H7 (cell line): ENCODE measurements at places on chromosomes 2 and 18. TPM values are rescaled to one million over a fixed set of nuclear protein-coding genes. Genes with fewer than 3 reads are reported as not detected.

DNA sequence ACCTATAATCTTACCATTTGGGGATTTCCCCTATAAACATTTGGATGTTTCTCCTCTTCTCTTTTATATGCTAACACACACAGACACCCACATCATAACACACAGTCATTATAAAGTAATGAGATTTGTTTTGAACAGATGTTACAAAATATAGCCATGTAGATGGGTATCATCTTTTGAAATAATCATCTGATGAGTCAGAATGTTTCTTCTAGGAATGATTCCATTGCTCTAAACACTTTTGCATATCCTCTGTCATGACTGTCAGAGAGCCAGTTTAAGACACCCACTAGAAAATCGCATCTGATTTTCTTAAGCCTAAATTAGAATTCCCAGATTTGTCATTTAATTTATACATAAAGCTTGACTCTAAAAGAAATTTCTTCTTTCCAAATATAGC lies 442.6 kb downstream of the CMPK2 start:
- DNase-seq: no peak

DNA sequence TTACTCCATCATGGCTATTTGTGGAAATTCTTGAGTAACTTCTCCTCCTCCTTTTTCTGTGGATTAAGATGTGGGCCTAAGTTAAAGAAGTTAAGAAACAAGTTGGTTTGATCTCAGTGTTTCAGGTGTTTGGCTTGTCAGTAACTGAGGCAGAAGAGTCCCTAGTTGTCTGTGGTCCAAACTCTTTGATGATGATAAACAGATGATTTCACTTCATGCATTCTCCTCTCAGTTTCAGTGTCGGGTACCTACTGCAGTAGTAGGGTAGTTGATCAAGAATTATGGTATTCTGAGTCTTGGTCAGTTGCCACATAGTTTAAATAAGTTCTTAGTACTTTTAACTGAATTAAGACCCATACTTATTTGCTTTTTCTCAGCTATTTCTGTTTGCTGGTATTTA lies 85.6 kb downstream of the NCOA1 start:
- no peak for DNase-seq

GRCh38 chr18:10558243-10558966 lies 32.6 kb downstream of the NAPG start:
- DNase-seq: no peak

- DNase-seq: no peak
Measured at GRCh38 chr2:237434866-237435311, 20.9 kb upstream of the COL6A3 start.

GRCh38 chr18:34659579-34660517 lies 50.2 kb upstream of the DTNA start:
- peak; percentile 9 for DNase-seq

Gene PSMA8
- total RNA-seq: not detected in 2 replicates

DNA sequence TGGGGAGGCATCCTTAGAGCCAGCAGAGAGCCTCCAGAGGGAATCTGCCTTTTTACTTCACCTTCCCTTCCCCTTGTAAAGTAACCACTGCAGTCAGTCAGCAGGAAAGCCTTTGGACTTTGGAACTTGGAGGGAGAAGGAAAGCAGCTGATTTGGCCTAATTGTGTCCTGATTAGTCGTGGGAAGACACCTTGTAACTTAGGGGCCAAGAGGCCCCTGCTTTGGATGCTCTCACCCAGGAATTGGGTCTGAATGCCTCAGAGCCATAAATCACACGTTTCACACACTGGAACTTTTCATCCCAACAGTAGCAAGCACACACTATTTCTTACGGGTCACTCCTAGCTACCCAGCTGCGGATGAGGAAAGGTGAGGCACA lies 81.0 kb upstream of the PPM1B start:
- DNase-seq: no peak

DNA sequence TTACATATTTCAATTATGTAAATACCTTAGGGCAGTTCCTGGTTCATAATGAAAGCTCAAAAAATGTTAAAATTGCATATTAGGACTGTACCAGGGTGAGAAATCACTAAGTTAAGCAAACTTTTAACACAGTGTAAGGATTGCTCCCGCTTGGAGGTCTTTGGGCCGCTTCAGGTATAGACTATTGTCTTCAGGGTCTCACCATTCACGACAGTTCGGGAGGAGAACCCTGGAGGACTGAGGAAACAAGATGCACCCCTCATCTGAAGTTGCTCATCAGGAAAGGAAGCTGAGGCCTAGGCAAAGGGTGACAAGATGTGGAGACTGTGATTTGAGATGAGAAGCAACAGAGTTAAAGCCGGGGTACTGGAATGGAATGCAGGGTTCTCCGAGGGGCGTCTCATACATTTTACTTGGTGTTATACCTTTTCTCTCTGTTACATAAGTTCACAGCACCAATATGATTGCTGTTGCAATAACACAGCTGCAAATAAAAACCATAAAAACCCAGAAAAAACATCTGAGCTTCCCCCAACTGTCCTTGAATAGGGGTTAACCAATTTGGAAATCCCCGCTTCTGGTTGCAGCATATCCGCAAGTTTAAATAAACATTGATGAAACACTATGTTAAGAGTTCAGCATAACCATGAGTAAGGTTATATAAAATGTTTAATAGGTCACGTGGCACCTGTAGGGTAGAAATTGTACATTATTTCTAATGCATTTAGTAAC lies 40.1 kb downstream of the FBXO48 start:
- DNase-seq: no peak

GRCh38 chr18:13548106-13548819 lies 178.1 kb downstream of the FAM210A start:
- no peak for DNase-seq

Gene SLC5A7
- total RNA-seq: 0.03 TPM in 1 of 2 replicates, not detected in the other

GRCh38 chr18:36582988-36583745 lies 245.6 kb downstream of the TPGS2 start:
- DNase-seq: peak; percentile 76

GRCh38 chr2:237440819-237441281 lies 26.9 kb upstream of the COL6A3 start:
- no peak for DNase-seq
